Motor neuron (in vitro differentiated cells): ENCODE measurements at places on chromosomes 5 and 9.

- ATAC-seq: no peak
These were observed 113.3 kb upstream of the LPAR1 start for GRCh38 chr9:111151537-111151936.

- ATAC-seq: no peak
These were observed 111.3 kb upstream of the ALDH1B1 start for GRCh38 chr9:38281196-38281595.

DNA sequence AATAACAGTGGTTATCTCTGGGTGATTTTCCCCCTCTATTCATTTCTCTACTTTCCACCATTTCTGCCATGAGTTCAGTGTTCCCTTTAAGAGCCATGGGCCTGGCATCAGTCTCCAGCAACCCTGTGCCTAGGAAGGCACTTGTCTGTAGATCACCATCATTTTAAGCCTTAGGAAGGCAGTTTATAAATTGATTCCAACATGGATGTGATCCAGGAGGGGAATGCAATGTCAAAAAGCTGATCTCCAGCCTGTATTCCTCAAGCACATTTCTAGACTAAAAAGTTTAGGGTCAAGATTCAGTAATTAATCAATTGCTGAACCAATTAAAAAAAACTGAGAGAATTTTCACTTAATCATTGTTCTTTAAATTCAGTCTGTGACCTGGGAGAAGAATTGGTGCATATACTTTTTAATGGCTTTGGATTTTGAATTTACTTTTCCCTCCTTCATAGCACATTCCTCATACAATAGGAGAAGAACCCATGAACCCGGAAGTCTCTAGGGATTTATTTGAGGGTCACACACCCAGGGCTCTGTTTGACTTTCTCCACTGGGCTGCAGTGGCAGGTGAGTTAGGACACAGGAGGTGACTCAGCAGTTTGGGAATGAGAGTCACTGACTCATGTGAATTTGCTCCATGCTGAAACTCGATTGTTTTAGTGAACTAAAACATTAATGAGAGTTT is 6.1 kb upstream of the ERMP1 start:
- no peak for ATAC-seq

GRCh38 chr9:17487467-17487866 is 91.4 kb upstream of the SH3GL2 start:
- ATAC-seq: peak; percentile 58

GRCh38 chr5:128228521-128228920 is 145.0 kb downstream of the SLC12A2 start:
- ATAC-seq: peak; percentile 53

DNA sequence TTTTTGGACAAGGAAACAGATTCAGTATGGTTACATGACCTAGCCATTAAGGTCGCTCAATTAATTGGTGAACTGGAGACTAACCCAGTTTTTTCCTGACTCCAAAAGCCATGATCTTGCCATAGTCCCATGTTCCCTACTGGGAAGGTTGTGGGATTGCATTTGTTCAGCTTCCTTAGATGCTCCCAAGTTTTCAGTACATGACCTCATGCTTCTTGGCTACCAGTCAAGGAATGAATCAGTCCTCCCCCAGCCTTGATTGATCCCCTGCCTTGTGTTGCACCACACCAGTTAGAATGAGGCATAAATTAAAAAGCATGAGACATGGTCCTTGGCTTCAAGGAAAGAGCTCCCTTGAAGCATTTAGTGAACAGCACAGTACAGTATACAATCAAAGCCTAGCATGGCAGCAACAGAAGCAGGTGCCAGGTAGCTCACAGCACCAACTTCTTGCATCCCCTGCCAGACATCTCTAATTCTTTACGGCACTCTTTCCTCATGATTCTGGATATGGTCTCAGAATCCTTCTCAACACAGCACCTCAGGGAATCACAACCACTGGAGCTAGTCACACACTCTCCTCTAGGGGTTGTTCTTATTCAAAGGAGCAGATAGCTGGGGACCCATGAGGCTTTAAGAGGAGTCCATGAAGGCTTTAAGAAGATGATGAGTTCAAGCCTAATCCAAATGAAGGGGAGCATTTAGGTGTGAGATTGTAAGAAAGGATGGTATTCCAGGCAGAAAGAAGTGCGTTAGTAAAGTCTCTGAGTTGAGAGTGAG is 295.5 kb upstream of the CLINT1 start:
- ATAC-seq: peak; percentile 98

- no peak for ATAC-seq
These were observed 5.7 kb upstream of the MTAP start for GRCh38 chr9:21796768-21797167.

DNA sequence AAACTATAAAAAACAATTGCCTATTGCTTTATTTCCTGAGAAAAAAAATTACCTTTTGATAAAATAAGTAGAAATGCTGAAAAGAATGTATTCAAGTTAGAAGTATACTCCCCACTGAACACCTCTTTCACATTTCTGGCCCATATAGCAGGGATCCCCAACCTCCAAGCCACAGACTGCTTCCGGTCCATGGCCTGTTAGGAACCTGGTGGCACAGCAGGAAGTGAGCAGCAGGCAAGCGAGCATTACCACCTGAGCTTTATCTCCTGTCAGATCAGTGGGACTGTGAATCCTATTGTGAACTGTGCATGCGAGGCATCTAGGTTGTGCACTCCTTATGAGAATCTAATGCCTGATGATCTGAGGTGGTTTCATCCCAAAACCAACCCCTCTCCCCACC is 563.9 kb downstream of the RAB3C start:
- no peak for ATAC-seq

- no peak for ATAC-seq
These were observed 6.2 kb downstream of the NEK6 start for GRCh38 chr9:124263800-124264426.

DNA sequence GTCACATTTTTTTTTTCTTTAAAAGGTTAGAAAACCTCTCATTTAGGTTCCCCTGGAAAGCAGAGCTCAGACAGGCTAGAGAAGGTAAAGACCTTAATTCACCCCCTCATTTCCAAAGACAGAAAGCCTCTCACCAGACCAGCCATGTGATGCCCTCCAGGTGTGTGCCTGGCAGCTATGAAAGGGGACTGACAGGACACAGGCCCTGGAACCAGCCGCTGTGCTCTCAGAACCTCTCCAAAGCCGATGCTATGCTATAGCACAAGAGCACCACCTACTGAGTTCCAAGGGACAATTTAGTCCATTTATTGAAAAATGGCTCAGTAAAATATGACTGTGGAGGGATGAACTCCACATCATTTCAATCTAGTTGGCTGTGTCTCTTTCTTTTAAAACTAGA is 48.8 kb downstream of the FANCC start:
- peak; percentile 65 for ATAC-seq

GRCh38 chr9:92147030-92147851 is 32.0 kb upstream of the SPTLC1 start:
- ATAC-seq: peak; percentile 93

DNA sequence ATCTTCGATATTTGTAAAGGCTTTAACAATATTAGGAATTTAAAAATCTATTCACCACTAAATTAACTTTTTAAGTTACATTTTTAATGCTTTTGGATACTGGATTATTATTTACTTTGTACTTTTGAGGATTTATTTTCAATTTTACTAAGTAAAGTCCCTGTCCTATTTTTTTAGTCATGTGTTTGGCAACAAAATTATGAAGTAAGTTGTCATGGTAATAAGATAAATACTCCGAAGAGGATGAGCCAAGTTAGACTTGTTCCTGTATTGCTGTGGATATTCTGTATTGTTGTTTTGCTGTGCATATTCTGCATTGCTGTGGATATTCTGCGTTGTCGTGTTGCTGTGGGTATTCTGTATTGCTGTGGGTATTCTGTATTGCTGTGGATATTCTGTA is 210.1 kb downstream of the MTRR start:
- ATAC-seq: no peak

- ATAC-seq: no peak
These were observed 19.5 kb downstream of the FAM163B start for GRCh38 chr9:133589454-133590227.

DNA sequence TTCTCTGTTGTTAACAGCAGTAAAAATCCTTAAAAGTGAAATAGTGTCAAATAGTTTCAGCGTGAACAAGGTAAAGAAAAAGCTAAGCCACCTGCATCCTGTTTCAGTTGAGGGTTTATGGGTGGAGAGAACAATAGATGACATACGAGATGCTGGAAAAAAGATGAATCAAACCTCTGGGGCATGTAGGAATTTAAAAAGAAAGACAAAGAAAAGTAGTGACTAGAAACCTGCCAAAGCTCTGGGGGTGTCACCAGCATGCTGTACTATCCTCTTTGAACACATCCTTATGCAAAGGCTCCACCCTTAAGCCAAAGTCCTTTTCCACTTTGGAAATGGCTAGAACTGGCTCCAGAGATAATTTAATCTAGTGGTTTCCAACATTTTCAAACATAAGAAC is 22.2 kb downstream of the SCAI start:
- no peak for ATAC-seq

DNA sequence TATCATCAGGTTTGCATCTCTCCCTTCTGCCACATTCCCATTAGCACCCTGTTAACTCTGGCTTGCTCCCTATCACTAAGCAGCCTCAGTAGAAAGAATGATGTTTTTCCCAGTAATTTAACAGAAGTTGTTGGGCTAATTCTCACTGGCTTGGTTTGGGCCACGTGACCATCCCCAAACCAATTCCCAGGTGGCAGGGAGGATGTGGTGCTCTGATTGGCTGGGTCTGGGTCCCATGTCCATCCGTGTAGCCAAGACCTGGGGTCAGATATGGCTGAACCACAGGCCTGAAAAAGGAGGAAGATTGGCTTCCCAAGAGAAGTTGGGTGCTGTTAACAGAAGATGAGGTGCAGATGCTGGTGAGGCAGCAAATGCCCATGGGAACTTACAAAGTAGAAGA is 122.0 kb downstream of the BOD1 start:
- ATAC-seq: no peak

DNA sequence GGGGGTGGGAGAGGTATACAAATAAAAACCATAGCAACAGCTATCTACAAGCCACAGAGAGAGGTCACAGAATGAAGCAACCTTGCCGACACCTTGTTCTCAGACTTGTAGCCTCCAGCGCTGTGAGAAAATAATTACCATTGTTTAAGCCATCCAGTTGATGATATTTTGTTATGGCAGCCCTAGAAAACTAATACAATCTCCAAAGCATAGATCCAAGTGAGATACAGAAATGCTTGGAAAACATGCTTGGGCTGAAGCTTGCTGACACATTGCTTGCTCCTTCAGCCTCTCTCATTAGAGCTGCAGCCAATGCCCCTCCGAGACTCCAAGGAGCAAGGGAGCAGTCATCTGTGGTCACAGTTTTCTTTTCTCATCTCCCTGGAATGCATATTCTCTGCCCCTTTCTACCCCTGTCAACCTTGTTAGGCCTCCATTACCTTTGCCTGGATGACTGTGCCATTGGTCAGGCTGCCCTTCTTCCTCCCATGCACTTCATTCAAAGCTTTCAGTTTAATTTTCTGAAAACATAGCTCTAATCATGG is 401.4 kb upstream of the KLF4 start:
- ATAC-seq: no peak

DNA sequence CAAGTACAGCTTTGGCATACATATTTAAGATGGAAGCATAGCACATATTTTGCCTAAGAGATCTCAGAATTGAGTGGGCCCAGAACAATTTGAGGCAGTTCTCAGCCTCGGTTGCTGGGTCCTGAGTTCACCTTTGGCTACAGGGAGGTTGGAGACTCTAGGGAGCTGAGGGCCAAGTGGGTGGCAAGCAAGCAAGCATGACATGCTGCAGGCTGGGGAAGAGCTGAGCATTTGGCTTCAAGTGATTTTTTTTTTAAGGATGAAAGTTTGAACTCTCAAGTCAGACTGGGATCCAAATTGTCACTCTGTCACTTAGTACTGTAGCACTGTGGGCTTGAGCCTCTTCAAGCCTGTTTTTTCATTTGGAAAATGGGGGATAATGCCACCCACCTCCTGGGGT is 160.5 kb downstream of the MED27 start:
- ATAC-seq: no peak

DNA sequence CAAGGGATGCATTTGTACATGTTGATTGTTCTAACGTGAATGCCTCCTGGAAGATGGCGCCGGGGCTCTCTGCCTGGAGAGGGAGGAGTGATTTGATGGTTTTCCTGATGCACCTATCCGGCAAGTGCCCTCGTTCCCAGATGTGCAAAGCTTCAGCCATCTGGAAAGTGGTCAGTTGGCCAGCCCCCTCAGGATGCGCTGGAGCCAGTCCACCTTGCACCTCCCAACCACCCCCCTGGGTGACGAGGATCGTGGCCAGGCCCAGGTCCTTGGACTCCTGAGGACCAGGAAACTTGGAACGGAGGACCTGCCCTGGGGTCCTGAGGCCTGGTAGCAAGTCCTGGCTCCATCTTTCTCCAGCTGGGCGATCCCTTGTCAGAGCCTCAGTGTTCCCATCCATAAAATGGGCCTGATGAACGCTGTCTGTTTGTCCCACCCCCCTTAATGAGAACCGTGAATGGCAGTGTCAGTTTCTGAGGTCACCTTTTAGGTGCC is 23.6 kb upstream of the RNU6ATAC start:
- ATAC-seq: no peak

GRCh38 chr9:135522137-135522877 is 1.1 kb downstream of the LCN1 start:
- ATAC-seq: no peak

- no peak for ATAC-seq
These were observed 73.3 kb downstream of the INSL6 start for GRCh38 chr9:5112109-5112592.

- peak; percentile 63 for ATAC-seq
These were observed 37.7 kb downstream of the RGS3 start for GRCh38 chr9:113501129-113501686.

GRCh38 chr9:105608721-105609598 is 51.0 kb downstream of the FKTN start:
- no peak for ATAC-seq
